SJSA1 (cell line): ENCODE measurements at places on chromosomes 12 and 14.
A peak's percentile ranks its signal among the peaks of the same experiment; 100 is the strongest.

GRCh38 chr14:101078170-101078891 is 174.8 kb upstream of the RTL1 start:
- DNase-seq, result peak; percentile 28

DNA sequence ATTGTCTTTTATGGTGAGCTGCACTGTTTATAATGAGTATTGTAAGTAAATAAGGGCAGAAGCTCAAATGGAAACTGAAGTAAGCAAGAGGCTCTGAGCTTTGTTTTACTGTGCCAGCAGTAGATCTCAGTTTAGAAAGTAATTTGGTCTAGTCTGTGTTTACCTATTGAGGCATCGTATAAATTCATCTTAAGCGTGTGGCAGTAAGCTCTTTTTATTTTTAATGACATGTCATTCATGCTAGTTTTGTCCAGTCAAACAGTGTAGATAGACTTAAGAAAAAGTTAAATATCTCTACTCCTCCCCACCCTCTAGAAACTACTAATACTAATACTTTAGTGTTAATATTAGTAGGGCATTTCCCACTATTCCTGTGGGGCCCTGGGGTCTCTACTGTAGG is 2.0 kb downstream of the ANO6 start:
- peak; percentile 37 for DNase-seq

DNA sequence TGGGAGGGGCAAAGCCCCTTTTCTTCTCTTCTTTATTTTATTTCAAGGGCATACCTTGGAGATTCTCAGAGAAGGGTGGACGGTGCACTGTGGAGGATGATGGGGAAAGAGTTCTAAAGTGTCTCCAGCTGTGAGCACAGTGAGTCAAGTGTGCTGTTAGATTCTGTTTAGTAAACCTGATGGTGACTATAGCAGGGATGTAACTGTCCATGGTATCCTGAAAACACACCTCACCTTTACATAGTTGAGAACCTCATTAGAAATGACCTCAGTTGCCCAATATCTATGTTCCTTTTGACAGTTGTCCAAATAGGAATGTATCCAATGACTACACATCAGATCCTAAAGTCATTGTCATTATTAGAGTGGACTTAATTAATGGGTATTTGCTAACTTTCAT is 38.0 kb downstream of the CNTN1 start:
- DNase-seq, result no peak

DNA sequence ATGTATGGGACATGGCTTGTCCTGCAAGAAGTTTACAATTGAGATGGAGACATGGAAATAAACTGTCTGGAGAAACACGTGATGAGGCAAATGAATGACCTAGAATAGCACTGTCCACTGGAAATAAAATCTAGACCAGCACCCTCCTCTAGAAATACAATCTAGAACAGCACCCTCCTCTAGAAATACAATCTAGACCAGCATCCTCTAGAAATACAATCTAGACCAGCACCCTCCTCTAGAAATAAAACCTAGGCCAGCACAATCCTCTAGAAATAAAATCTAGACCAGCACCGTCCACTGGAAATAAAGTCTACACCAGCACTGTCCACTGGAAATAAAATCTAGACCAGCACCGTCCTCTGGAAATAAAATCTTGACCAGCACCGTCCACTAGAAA is 69.2 kb upstream of the RFLNA start:
- no peak for DNase-seq

GRCh38 chr12:96285158-96285557 is 91.0 kb downstream of the ELK3 start:
- no peak for DNase-seq

GRCh38 chr12:119770146-119770545 is 102.2 kb downstream of the PRKAB1 start:
- no peak for DNase-seq

- no peak for DNase-seq
Measured at GRCh38 chr14:77316872-77317301, 3.8 kb downstream of the POMT2 start.

- DNase-seq, result no peak
Measured at GRCh38 chr12:6391013-6391412, 7.1 kb downstream of the LTBR start.

- DNase-seq, result no peak
Measured at GRCh38 chr12:47318963-47319362, 239.2 kb upstream of the AMIGO2 start.

GRCh38 chr12:122495258-122495657 is 5.5 kb downstream of the ZCCHC8 start:
- no peak for DNase-seq

DNA sequence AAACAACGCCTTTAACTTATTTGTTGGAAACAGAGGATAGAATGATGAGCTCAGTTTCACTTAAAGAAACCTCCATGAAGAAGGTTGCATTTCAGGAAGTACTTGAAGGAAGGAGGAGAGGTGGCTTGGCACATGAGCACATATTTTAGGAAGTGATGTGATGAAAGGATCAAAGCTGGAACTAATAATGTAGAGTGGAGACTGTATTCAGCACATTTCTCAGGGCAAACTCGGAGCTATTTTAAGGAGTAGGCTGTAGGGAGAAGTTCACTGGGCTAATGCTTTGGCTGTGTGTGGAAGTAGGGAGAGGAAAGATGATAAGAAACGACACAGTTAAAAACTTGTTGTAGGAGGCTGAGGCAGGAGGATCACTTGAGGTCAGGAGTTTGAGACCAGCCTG is 272.8 kb downstream of the AKAP6 start:
- no peak for DNase-seq

DNA sequence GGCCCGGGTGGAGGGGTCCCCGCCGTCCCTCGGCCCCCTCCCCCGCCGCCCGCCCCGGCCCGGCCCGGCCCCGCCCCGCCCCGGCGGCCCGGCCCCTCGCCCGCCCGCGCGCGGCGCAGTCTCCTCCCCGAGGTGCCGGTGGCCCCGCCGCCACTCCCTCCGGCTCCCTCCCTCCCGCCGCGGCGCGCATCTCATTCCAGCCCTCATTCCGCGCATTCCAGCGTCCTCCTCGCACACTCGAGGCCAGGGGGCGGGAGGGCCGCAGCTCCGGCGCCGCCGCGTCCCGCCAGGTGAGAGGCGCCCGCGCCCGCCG is at the start of gene TEAD4:
Gene TEAD4, plus strand, starts transcription at position 206 of the 313 bp plus-strand sequence.
- peak; percentile 95 for DNase-seq

DNA sequence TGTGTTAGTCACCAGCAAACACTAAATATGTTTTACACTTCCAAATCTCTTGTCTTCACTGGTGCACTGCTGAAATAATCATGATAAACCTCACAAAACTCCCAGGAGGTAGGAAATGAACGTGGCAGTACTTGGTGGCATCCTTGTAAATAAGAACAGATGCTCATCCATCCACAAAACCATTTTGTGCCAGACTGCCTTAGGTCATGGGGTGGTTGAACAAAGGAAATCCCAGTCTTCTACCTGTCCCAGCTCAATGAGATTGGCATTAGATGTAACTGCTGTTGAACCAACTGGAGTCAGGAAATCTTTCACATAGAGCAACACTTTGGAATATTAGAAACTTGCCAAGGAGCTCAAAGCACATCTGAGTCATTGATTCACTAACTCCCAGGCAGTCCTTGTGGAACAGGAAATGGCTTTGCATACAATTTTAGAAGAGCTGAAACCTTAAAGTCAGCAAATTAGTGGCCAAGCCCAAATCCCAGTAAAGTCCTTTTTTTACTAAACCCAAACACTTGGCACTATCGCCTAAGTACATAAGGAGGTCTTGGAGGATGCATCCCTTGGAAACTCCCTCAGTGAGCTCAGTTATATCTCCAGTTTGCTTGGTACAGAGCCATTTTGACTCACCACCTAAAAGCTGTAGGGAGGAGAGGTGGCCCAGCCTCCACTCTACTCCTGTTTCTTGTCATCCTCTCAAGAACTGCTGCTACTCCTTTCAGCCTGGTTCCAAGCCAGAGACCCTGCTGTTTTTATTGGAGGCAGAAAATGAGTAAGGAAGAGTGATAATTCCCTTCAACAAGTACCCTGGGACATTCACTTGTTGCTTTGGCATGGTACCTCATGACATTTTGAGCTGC is 208.0 kb downstream of the NOVA1 start:
- no peak for DNase-seq

- DNase-seq, result no peak
Measured at GRCh38 chr14:91330856-91331255, 86.4 kb upstream of the GPR68 start.

DNA sequence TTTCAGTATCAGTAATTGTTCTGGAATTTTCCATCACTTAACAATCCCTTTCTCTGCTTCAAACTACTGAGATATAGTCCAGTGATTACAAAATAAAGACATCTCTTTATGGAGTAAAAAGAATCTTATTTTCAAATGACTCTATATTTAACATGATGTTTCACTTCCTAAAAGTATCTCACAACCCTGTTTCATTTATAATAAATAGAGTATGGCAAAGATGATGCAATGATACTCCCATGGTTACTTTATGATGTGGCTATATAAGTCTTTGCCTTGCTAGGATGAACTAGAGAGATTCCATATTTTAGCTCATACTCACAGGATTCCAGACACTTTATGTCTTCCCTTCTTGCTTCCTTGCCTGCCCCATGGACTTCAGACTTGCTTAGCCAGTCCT is 953.5 kb upstream of the MDGA2 start:
- no peak for DNase-seq

GRCh38 chr14:20652996-20653975 is 11.8 kb upstream of the OR6S1 start:
- DNase-seq, result peak; percentile 31

DNA sequence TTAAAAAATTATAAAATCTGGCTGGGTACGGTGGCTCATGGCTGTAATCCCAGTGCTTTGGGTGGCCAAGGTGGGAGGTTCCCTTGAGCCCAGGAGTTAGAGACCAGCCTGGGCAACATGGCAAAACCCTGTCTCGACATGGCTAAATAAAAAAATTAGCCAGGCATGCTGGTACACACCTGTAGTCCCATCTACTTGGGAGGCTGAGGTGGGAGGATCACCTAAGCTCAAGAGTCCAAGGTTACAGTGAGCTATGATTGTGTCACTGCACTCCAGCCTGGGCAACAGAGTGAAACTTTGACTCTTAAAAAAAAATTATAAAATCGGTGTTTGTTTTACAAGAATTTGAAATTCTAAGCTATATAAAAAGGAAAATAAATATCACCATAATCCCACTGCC is 141.8 kb downstream of the SLC38A6 start:
- no peak for DNase-seq

DNA sequence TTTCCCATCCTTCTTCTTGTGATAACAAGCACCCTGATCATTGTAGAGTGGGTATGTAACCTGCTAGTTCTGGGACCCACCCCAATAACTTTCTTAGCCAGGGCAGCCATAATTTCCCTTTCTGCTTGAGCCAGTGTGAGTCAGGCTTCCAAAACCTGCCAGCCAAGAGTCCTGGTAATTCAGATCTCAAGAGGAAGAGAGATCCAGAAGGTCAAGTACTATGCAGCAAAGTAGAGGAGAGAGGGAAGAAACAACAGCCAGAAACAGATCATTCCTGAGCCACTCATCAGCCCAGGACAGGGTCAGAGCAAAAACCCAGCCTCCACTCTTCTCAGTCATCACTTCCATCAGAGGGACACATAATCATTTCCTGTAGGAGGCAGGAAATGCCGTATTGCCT is 182.0 kb downstream of the DICER1 start:
- no peak for DNase-seq

GRCh38 chr12:32051511-32052211 is 55.0 kb upstream of the BICD1 start:
- peak; percentile 88 for DNase-seq

- DNase-seq, result no peak
Measured at GRCh38 chr12:5969974-5970690, 25.1 kb upstream of the ANO2 start.

- no peak for DNase-seq
Measured at GRCh38 chr12:45431126-45431525, 215.2 kb downstream of the ANO6 start.

DNA sequence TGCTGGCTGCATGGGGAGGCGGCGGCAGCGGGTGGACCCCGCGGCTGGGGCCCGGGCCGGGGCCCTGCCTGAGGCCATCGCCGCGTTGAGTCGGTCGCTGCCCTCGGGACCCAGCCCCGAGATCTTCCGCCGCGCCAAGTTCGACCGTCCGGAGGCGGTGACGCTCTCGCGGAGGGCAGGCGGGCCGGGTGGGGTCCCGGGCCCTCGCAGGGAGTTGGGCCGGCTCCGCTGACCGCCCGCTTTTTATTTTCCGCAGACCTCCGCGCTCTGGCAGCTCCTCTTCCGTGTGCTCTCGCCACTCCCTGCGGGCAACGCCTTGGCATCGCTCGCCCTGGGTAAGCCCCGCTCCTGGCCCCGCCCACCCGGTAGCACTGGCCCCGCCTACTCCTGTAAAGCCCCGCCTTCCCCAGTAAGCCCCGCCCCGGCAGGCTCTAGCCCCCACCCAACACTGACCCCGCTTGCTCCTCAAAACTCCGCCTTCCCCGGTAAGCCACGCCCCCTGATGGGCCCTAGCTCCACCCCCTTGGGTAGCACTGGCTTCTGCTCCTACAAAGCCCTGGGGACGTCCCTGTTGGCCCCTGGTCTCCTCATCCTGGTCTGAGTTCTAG is 424 bp downstream of the TEDC1 start:
- no peak for DNase-seq

DNA sequence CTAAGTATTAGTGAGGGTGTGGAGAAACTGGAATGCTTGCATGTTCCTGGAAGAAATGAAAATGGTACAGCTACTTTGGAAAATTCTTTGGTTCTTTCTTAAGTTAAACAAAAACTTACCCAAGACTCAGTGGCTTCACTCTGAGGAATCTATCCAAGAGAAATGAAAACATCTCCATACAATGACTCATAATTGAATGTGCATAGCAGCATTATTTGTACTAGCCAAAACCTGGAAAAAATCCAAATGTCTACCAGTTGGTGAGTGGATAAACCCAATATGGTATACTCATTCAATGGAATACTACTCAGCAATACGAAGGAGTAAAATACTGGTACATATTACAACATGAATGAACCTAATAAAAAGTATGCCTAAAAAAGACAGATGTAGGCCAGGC is 18.0 kb upstream of the CRACR2A start:
- DNase-seq, result no peak

DNA sequence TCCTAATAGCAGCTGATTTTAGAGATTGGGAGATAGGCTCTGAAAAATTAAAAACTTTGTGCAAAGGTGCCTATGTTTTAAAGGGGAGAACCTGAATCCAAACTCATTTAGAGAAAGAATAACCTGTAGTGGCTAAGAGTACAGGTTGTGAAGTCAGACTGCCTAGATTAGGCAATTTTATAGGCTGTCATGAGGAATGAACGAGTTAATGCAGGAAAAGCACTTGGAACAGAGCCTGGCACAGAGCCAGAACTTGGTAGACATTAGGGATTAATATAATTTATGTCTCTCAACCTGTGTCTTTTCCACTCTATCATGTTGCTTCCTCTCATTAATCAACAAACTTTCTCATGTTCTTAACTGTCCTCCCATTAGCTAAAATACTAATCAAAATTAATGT is 98.1 kb downstream of the WIF1 start:
- DNase-seq, result no peak
